ENCODE measurements at places on chromosomes 6 and 20.

DNA sequence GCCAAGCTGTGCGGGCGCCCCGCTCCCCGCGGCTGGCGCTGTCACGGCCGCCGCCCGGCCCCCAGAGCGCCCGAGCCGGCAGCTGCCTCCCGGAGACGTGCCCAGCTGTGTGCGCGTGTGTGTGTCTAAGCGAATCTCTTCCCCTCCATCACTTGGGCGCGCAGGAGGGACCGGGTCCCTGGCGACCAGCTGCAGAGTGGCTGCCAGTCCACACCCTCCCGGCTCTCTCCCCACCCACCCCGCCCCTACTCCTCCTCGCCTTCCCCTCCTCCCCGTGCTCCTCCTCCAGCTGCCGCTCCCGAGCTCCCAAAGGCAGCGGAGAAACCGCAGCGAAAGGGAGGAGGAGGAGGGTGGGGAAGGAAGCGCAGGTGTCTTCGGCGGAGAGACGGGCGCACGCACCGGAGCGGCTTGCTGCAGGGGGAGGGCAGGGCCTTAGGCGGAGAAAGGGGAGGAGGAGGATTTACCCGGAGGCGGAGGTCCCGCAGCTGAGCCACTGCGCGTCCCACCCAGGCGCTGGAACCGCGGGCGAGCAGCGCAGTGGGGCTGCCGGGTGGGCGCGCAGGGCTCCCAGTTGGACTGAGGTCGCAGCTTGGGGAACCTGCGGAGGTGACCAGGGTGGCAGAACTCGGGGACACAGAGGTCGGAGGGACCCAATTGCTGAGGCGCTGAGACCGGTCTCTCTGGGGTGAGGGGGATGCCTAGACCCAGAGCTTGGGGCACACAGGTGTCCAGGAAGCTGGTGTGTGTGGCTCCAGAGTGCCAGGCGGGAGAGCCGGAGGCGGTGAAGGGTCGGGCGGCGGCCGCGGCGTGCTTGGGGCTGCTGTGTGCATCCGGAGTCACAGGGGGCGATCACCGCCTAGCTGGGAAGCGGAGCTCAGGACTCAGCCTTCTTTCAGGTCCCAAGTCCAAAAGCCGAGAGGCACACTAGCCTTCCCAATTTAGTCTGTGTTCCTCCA is at the start of gene HS3ST5:
TSS of gene HS3ST5 (minus strand) at position 198 of the 956 bp plus-strand sequence. CDS start 280,178 bp downstream, outside the sequence.
- no peak for DNase-seq

DNA sequence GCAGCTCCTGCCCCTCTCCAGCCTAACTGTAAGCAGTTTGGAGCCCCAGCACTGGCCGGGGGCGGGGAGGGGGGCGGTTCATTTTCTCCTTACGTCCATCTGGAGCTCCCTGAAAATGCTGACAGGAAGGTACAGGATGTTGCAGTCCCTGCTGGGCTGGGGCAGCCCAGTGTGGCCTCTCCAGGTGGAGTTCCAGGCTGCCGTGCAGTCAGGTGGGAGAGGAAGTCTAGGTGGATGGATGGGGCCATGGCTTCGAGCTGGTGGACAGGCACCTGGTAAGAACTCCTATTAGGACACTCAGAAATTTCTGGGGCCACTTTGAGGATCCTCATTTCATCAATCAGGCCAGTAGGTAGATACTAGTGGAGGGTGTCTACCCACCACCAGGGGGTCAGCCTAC is 295.2 kb downstream of the CDH26 start:
- no peak for DNase-seq

- no peak for DNase-seq
These were observed 108.1 kb downstream of the DLL1 start for GRCh38 chr6:170182781-170183120.

GRCh38 chr20:41232973-41233926 is 84.3 kb downstream of the ZHX3 start:
- no peak for DNase-seq
